ENCODE measurements at places on chromosomes 4 and X.

- DNase-seq: no peak
These were observed 129.2 kb downstream of the MID1IP1 start for GRCh38 chrX:38930474-38930873.

DNA sequence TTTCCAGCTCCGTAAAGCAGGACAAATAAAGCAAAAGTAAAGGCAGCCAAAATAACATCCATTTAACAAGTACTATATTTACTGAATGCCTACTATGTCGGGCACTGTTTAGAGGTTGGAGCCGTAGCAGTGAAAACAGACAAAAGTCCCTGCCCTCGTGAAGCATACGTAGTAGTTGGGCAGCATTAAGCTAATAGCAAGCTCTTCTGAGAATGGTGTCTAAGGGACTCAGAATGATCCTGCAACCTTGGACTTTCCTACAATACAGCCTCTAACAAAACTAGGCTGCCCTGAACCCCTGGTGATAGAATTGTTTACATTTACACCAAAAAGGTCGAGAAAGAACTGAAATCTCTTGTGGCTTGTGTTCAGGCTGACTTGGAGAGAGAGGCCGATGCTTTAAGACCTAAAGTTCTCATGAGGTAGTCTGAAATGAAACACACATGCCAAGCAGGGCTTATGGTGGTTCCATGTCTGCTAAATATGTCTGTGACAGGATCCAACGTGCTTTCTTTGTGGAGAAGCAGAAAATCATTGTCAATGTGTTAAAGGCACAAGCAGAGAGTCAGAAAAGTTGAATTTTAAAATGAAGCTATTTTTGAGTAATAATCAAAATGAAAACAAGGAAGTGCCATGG lies 898 bp upstream of the PDGFC start:
- DNase-seq: no peak

DNA sequence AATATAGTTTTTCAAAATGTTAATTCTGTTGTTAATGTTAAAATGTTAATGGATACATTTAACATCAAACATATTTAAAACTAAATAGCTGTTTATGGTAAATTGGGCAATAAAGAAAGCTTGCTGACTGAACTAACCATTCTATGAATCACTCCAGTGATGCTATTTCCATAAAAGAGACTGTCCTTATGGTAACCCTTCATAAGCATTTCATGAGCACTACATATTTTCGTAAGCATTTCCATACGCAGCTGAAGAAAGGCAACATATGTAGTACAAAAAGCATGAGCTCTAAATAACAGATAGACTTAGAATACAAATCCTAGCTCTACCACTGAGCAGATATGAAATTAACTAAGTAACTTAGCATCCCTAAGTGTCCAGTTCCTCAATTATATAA lies 188.9 kb downstream of the COL25A1 start:
- no peak for DNase-seq

- DNase-seq: no peak
These were observed 582.0 kb downstream of the SPRY1 start for GRCh38 chr4:123978637-123979036.

GRCh38 chrX:106894978-106895452 lies 8.1 kb downstream of the RIPPLY1 start:
- DNase-seq: no peak

GRCh38 chr4:106522839-106523238 lies 154.3 kb upstream of the GIMD1 start:
- DNase-seq: no peak

- no peak for DNase-seq
These were observed 74.2 kb downstream of the FAM13A start for GRCh38 chr4:88982757-88983156.

DNA sequence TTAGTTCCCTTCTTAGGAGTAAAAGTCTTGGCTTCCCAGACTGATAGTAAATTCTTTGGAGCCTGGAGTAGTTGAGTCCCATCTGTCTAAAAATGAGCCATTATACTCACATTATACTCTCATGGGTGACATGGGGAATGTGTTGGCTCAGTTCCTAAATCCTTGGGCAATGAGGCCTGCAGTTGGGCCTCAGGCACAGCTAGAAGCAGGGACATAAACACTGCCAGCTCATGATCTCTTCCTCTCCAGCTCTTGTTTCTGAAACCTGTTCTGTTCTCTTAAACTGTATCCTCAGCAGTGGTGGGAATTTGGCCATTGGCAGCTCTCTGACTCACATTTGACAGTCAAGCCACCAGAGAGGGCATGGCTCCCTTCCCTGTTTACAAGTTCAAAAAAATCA lies 212.5 kb downstream of the SPATA18 start:
- DNase-seq: no peak

DNA sequence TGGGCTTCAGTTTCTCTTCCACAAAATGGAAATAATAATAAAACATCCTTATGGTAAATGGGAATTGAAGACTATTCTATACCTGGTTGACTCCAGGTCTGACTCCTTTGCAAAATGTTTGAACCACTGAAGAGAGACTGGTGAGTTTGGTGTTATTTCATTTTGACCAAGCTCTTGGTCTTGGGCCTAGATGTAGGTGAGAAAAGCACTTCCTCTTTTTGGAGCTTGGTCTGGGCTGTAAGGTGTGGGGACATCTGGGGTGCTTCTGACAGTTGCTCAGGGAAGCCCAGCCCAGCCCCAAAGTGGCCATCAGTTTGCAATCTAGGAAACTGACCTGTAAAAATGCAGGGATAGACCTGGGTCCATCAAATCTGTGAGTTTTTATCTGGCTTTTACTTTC lies 26.8 kb upstream of the SOD3 start:
- DNase-seq: no peak

DNA sequence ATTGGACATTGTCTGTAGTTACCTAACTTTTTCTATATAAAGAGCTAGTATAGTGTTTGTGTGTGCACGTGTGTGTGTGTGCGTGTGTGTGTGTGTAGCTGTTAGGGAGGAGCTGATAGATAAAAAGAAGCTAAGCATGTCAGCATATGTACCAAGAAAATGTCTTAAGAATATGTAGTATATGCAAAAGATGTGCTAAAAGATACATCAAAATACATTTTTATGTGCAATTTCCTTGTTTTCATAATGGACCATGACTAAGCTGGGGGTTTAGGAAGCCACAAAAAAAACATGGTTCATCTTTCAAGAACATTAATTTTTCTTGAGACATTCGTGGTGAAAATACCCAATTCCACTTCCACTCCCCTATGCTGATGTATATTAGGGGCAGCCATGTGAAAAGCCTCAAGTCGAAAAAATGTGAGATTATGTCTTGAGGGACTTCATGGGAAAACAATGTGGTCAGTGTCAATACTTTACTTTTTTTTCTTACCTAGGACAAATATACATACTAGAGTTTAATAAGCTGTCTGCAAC lies 1599.7 kb downstream of the ARAP2 start:
- no peak for DNase-seq

DNA sequence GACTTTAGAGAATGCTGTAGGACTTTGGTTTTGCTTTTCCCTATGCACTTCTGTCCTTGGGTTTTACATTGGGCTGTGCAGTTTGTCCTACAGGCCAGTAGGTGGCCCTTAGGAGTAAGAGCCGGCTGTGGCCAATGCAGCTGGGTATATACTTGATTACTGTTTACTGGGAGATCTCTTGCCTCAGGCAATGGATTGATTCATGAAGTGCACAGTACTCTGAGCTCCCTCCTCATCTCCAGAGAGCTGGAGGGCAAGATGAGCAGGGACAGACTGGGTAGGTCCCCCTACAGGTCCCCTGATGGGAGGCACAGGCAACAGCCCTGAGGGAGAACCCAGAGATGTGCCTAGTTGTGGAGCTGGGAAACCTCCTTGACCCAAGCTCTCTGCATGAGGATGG lies 103.8 kb upstream of the QRFPR start:
- DNase-seq: no peak

DNA sequence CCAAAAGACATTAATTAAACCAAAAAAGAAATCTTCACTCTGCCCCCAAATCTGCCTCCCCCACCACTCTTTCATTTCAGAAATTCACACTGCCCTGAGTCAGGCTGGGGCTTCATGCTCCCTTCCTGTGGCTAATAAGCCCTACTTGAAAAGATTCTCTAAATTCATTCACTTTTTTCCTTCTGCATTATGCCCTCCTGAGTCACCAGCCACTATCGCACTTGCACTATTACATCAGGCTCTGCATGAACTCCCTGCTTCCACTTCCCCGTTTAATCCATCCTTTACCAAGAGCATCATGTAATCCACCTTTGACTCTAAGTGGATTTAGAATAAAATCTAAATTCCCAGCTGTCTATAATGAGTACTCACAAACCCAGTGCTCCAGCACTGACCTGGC lies 295.4 kb upstream of the KLF3 start:
- no peak for DNase-seq

DNA sequence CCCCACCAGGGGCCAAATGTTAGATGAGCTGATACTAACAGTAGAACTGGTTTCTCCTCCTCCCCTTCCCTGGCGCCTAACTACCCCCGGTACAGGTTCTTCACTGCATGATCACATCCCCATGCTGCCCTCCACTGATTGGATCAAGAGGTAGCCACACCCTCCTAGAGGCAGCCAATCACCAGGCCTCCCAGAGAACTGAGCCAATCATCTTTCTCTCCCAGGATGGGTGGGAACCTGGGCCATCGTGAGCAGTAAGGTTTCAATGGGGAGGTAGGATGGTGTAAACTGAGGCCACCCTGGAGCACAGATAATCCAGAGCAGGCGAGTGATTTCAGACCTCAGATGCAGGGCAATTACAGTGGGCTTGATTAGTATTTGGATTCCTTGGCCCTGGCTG lies 64.2 kb downstream of the PPP2R2C start:
- DNase-seq: no peak

- no peak for DNase-seq
These were observed 49.4 kb upstream of the CAMK2D start for GRCh38 chr4:113810906-113811305.

- no peak for DNase-seq
These were observed 728 bp downstream of the UBA6 start for GRCh38 chr4:67700116-67700737.

- DNase-seq: no peak
These were observed 53.9 kb downstream of the BCOR start for GRCh38 chrX:40043895-40044294.

- no peak for DNase-seq
These were observed 405.2 kb upstream of the CNKSR2 start for GRCh38 chrX:20968996-20969395.

DNA sequence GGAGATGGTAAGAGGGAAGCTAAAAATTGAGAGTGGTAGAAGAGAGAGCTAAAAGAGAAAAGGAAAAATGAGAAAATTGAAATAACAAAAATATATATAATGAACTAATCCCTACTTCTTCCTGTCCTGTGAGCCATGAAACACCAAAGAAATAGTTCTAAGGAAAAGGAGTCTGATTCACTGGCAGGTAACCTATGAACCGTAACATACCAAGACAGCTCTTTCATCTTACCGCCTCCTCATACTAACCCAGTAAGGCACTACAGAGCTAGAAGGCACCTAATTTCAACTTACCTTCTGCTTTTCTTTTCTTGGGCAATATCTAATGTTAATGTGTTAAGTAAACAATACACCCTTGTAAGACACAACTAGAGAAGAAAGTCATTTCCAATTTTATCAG lies 297.7 kb upstream of the DIAPH2 start:
- no peak for DNase-seq

DNA sequence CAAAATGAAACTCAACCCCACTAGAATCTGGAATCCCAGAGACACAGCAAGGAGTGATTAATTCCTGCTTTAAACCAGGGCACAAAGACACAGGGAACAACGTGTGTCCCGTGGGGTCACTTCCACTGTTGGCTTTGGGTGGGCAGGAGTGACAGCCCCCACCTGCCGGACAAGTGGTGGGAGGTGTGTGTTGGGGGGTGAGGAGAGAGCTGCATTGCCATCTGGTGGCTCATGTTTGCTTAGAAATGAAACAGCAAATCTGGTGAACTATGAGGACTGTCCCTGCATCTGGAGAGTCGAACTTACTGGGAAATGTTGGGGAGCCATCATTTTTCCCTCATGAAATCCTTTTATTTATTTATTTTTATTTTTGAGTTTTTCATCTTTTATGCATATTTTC lies 75.9 kb upstream of the AFAP1 start:
- no peak for DNase-seq

DNA sequence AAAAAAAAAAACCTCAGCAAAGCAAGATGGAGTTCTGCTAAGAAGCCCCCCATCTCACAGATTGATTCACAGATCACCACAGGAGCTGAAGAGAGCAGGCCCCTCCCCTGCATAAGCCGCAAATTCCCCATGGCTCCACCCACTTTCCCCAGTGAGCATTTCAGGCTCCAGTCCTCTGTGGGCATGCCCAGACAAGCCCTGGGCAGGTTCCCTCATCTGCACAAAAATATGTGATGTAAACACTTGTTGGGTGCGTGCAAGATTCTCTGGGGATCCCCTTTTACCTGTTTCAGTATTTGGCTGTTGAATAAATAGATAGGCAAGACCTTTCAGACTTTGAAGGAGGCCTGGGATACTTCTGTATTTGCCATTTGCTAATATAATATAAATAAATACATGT lies 514.3 kb downstream of the PCDH7 start:
- no peak for DNase-seq

- no peak for DNase-seq
These were observed 58.9 kb downstream of the ARX start for GRCh38 chrX:24956828-24957227.

- DNase-seq: no peak
These were observed 1.2 kb downstream of the SH3D19 start for GRCh38 chr4:151324124-151324751.

- DNase-seq: peak; percentile 43
These were observed 1.5 kb downstream of the P2RY8 start for GRCh38 chrX:1535241-1536041.

GRCh38 chr4:158068068-158068467 lies 104.8 kb downstream of the GASK1B start:
- no peak for DNase-seq

- no peak for DNase-seq
These were observed 408.6 kb downstream of the ADAM29 start for GRCh38 chr4:175326796-175327195.

DNA sequence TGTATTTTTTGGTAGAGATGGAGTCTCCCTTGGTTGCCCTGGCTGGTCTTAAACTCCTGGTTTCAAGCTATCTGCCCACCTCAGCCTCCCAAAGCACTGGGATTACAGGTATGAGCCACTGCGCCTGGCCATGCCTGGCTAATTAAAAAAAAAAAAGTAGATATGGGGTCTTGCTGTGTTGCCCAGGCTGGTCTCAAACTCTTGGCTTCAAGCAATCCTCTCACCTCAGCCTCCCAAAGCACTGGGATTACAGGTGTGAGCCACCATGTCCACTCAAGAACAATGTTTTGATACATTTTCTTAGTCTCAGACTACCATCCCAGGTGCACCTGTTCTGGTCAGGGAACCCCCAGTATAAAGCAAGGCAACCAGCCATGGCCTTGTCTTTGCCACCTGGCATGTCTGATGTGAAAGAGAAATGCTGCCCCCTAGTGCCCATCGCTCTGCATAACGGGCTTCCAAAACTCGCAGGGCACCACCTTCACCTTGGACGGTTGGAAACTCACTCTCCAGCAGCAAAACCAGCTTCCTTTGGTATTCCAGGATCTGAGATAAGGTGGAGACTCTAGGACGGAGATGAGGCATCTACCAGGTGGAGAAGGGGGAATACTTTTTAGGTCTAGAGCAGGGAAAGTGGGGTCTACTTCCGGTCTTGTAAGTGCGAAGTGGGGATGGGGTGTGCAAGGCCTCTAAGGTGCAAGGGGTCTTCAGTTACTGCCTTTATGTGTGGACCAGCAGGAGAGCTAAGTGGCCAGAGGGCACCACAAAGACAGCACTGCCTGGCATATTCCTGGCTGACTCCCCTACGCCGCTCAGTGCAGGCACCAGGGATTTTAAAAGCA lies 47.7 kb upstream of the AFAP1 start:
- peak; percentile 64 for DNase-seq

- DNase-seq: no peak
These were observed 291.9 kb downstream of the FAM47A start for GRCh38 chrX:33840176-33840575.

- no peak for DNase-seq
These were observed 66.8 kb upstream of the NKX1-1 start for GRCh38 chr4:1472911-1473518.
